Activated CD8-positive, alpha-beta T cell treated with anti-CD3 and anti-CD28 coated beads, Interleukin-2, amount 10 ng/mL, durations not matched to agents 7 days and 5 days (primary cell): ENCODE measurements at places on chromosomes 13 and 19.

DNA sequence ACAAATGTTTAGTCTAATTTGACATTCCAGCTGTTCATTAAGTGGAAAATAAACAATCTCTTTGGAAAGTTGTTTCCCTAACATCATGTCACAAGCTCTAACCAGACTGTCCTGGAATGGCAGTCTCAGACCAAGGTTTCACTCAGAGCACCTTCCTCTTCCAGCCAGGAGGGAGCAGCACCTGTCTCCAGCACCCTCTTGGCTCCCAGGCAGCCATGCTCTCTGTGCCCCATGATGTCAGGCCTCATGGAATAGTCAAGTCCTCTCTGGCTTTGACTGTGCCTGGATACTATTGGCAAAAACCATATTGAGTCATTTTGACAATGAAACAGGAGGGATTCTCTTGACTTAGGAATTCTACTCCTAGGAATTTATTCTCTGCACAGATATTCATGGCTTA, 171.4 kb downstream of the OXGR1 start:
- no peak overlapping the region for H3K4me3 ChIP-seq
- H3K36me3 ChIP-seq, result no peaks in the 10 kb centered on the region
- H3K27ac ChIP-seq, result no peak overlapping the region

- DNase-seq, result no peak
- H3K27ac ChIP-seq, result no peak overlapping the region
- H3K27me3 ChIP-seq, result peaks cover 18% of the 10 kb centered on the region
- no peaks in the 10 kb centered on the region for H3K36me3 ChIP-seq
Measured at GRCh38 chr13:26921918-26922317, 161.3 kb upstream of the GPR12 start.

DNA sequence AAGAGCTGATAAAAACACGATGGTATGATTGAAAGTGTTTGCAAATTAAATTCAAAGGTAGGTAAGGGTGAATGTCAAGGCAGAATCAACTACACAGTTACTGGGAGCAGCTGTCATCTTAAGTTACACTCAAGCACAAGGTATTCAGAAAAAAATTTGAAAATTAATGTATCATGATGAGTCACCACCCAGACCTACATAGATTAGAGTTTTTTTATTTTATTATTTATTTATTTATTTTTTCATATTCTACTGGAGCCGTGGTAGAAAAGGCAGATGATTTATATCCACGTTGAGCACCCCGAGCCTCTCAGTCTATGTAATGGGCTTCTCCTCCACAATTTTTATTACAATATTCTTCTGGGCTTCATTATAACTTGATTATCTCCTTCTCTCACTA, 728.9 kb upstream of the ARGLU1 start:
- no peaks in the 10 kb centered on the region for H3K4me1 ChIP-seq
- H3K4me3 ChIP-seq, result no peak overlapping the region
- H3K36me3 ChIP-seq, result no peaks in the 10 kb centered on the region
- H3K27me3 ChIP-seq, result no peaks in the 10 kb centered on the region
- no peak overlapping the region for H3K27ac ChIP-seq

DNA sequence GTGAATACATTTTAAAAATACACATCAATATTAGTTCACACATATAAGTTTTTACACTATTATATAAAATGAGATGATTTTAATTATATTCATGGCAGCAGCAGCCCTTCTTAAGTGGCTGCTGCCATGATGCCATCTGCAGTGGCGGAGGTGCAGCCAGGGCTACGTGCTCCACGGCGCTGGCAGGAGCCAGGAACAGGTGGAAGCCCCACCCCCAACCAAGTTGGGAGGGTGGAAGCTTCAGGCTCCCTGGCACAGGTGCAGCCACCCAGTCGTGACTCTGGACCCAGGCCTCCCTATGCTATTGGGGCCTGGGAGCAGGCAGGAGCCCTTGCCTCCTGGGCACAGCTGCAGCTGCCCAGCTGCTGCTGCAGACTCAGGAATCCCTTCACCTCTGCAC, 646.9 kb upstream of the PCDH9 start:
- no peak for DNase-seq
- no peaks in the 10 kb centered on the region for H3K27me3 ChIP-seq
- no peak overlapping the region for H3K27ac ChIP-seq
- no peaks in the 10 kb centered on the region for H3K4me1 ChIP-seq
- no peaks in the 10 kb centered on the region for H3K36me3 ChIP-seq

GRCh38 chr19:53994811-53995210, 3.4 kb downstream of the CACNG6 start:
- no peak overlapping the region for H3K4me3 ChIP-seq
- peaks cover 22% of the 10 kb centered on the region for H3K27me3 ChIP-seq
- H3K4me1 ChIP-seq, result no peaks in the 10 kb centered on the region
- H3K36me3 ChIP-seq, result no peaks in the 10 kb centered on the region
- no peak for DNase-seq
